ENCODE measurements at places on chromosomes 12 and 14.

GRCh38 chr14:34619471-34619870 lies 10.5 kb downstream of the SNX6 start:
- no peak for DNase-seq

DNA sequence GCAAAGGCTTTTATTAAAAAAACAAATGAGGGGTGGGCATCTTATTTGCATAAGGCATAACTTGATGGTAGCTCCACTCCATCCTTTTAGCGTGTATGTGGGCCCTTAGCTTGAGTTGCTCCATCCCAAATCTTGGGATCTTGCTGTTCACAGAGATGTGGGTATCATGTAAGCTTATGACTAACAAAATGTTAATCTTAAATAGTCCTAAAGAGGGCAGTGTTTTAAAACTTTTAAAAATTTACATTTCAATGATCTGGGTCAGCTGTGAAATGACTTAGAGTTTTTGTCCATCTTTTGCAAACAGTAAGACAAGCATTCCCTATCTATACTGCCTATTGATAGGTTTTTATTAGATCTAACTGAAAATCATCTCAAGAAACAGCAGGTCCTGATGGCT lies 86.0 kb downstream of the SLCO1A2 start:
- no peak for DNase-seq

DNA sequence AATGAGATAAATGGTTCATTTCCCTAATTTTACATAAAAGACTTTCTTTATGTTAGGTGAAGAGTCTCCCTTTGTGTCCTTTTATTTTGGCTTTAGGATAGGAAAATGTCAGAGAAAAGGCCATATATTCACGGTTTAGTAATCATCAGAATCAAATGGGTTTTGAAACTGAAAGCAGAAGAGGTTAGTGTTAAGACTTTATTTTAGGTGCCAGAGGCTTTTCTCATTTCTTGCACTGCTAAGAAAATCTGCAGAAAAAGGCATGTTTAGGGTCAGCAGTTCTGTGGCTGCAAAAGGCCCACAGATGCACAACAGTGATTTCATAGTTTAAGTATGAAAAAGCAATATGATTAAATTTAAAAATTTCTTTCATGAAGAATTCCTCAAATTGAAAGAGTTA lies 80.4 kb upstream of the SINHCAF start:
- no peak for DNase-seq

- no peak for DNase-seq
Observed at GRCh38 chr14:77200406-77200985, 18.9 kb downstream of the TMEM63C start.

- DNase-seq, result no peak
Observed at GRCh38 chr14:69715725-69716477, 51.0 kb upstream of the SRSF5 start.

GRCh38 chr12:84810611-84811010 lies 102.0 kb downstream of the SLC6A15 start:
- DNase-seq, result no peak

DNA sequence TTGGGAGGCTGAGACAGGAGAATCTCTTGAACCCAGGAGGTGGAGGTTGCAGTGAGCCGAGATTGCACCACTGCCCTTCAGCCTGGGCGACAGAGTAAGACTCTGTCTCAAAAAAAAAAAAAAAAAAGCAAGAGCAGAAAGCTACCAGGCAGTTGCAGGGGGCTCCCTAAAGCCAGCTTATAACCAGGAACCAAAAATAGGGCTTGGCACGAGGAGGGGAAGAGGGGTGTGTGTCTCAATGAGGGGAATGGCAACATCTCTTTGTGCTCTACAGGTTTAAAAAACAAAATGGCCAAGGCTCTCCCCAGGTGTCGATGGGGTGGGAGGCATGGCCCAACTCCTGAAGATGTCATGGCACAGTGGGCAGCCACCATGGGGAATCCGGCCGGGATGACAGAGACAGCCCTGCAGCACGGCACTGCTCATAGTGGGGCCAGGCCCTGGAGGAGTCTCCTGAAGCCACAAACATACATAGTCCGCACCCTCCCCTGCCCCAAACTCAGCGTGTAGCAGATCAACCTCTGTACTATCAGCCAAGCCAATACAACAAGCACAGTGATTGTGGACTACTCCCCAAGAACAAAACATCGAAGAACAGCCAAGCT lies 16.0 kb upstream of the EIF5 start:
- DNase-seq, result no peak

DNA sequence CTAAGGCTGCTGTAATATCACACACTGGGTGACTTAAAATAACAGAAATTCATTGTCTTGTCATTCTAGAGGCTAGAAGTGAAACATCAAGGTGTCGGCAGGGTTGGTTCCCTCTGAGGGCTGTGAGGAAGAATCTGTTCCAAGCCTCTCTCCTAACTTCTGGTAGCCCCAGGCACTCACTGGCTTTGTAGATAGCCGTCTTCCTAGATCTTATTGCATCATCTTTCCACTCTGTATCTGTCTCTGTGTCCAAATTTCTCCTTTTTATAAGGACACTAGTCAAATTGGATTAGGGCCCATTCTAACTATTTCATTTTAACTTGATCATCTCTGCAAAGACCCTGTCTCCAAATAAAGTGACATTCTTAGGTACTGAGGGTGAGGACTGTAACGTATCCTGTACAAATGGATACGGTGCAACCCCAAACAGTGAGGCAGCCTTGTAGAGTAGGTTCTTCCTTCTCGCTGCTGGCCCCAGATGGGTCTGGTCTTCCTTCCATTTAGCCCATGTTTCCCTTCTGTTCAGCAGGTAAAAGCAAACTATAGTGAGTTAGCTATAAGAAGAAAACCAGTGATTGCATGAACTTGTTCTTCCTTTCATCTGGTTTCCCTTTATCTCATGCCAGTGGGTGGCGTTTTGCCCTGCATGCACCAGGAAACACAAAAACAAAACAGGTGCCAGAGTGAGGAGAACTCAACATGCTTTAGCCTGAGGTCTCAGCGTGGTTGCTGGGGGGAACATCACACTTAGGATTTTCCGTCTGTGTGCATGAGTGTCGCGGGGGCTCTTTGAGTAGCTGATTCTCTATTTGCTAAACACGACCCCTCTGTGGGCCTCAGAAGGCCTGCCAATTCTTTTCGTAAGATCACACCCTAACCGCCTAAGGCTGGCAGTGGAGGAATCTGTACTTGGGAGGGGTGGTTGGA lies 19.5 kb downstream of the TTC9 start:
- DNase-seq, result peak; percentile 67

DNA sequence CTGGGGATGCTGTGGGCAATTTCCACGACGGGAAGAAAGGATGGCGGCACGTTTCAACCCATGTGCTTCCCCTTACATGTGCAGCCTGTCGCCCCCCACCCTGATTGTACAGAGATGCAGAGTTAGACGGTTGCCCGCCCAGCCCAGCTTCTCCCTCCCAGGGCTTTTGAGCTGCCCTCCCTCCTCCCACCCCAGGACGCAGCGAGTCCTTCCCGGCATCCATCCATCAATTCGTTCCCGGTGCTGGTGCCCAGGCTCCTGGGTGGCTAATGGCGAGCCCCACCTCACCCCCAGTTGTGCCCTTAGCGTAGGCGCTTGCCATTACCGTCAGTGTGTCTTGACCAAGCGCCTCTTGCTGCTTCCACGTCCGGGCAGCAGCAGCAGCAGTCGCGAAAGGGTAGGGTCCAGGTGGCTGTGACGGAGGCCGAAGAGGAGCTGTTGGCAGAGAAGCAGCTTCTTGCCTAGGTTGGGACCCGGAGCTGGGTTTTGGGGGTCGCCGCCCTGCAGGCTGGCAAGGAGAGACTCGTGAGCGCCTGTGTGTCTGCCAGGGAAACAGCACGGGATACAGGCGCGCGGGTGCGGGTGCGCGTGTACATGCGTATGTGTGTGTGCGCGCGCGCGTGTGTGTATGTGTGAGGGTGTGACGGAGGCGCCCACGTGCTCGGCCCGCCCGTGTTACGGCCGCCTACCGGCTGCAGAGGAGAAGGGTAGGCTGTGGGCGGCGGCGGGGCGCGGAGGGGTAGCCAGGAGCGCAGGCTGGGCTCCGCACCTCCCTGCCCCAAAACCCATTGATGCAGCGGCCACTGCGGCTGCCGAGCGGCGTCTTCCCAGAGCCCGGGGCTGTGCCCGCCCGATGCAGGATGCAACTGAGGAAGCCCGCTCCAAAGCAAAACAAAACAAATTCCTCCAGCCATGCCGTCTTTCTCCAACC lies at the start of gene SLC6A15:
SLC6A15 (minus strand) TSS at position 602 of the 931 bp plus-strand sequence. CDS start 20,679 bp downstream, outside the sequence.
- DNase-seq, result no peak

- no peak for DNase-seq
Observed at GRCh38 chr14:73726025-73726961, 12.1 kb upstream of the PNMA1 start.

- DNase-seq, result no peak
Observed at GRCh38 chr14:82536566-82536965, 1002.9 kb upstream of the SEL1L start.

DNA sequence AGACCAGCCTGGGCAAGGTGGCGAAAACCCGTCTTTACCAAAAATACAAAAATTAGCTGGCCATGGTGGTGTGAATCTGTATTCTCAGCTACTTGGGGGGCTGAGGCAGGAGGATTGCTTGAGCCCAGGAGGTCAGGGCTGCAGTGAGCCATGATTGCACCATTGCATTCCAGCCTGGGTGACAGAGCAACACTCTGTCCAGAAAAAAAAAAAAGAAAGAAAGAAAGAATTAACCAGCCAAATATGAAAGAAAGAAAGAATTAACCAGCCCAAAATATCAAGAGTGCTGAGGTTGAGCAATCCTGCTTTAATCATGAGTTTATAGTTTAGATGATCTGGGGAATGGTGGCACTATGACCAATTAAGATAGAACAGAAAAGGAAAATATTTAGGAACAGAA lies 3.5 kb upstream of the ACTN1 start:
- no peak for DNase-seq

DNA sequence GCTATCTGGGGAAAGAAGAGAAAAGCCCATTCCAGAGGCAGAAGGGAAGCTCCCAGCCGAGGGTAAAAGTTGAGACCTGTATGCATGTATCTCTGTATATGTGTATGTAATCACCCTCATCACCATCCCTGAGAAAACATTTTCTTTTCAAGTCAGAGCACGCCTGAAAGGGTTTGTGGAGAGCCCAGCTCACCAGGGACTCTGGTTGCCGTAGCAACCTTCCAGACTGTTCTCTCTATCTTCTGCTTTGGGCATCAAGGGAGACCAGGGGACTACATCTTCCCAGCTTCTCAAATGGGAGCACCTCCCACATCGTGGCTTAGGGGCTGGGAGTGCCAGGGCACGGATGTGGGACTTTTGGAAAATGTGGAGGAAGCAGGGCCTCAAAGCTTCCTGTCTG lies 93.5 kb downstream of the GALNT8 start:
- no peak for DNase-seq

GRCh38 chr12:76143343-76144244 lies 59.1 kb upstream of the NAP1L1 start:
- peak; percentile 15 for DNase-seq

DNA sequence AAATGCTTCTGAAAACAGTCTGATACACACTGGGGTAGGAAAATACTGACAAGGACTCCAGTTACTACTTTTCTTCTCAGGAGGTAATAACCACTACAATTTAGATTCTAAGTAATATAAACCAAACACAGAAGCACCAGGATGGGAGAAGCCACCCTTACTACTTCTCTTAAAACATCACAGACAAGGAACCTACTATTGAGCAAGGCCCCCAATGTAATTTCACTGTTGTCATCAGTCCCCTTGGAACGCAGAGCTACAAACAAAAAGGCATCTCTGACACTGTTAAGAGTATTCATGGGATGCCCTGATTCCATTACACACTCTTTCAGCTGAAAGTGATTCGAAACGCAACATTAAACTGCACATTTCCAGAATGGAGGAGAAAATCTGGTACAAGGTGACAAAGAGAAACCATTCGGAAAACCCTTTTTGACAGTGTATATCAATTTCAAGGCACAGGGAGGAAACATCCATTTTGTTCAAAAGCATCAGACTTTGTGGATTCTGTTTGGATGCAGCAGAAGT lies 185.9 kb downstream of the PPM1H start:
- no peak for DNase-seq

DNA sequence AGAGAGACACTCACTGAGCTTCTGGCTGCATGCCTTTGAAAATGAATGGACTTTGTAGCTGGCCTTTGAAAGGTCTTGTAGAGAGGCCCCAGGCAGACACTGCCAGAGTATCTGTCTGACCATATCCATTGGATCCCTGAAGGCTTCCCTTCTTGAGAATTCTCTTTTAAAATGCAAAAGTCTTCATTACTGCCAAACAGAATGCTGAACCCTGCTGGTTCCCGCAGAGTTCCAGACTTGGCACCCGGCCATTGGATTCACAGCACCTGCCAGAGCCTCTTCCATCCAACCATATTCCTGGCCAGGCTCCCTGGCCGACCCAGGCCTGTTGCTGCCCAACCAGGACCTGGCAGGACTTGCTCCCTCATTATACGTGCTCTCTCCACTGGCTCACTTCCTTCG lies 182.5 kb downstream of the GXYLT1 start:
- DNase-seq, result no peak

GRCh38 chr12:75635606-75636444 lies 124.4 kb upstream of the KRR1 start:
- peak; percentile 2 for DNase-seq
